GM06990 (cell line): ENCODE measurements at places on chromosomes 1 and 21.

DNA sequence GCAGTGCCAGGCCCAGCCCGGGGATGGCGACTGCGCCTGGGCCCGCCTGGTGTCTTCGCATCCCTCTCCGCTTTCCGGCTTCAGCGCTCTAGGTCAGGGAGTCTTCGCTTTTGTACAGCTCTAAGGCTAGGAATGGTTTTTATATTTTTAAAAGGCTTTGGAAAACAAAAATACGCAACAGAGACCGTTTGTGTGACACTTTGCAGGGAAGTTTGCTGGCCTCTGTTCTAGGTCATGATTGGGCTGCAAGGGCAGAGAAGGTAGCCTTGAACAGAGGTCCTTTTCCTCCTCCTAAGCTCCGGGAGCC is 719 bp downstream of the SOD1 start:
- no peak for DNase-seq

GRCh38 chr1:103111926-103112325 is 3.6 kb upstream of the COL11A1 start:
- no peak for DNase-seq

GRCh38 chr1:94602802-94603625 is 61.5 kb upstream of the F3 start:
- no peak for DNase-seq

- no peak for DNase-seq
Measured at GRCh38 chr1:243844186-243844585, 5.9 kb downstream of the AKT3 start.

GRCh38 chr21:25733859-25734653 is 648 bp downstream of the ATP5PF start:
- DNase-seq: no peak

DNA sequence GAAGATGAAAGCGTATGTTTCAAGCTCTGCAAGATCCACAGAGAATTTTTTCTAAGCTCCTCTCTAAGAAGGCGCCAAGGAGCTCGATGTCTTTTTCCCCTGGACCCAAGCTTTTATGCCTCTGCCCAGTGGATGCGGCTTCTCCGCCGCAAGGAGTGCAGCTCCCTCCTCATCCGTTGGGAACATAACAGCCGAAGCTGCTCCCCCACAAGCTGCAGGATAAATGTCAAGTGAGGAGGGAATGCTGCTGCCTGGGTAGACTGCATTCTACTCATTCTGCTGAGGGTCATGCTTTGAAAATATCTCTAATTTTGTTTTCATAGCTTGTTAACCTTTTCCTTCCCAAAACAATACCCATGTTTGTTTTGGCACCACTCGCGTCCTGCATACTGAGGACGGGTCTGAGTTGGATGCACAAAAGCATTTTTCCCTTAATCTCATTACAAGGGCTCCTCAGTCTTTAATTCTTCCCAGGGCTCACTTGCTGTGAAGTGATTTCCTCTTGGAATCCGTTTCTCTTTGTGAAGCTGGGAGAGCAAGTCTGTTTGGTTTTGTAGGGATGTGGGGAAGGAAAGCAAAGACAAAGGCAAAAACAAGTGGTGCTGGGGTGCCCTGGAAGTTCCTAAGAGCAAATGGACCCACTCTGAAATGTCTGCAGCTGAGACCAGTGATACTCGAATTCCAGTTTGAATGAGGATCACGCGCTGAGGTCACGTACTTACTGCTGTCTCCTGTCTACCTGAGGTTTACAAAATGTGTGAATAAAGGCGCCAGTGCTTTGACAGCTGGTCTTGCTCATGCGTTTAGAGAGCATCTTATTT is 134.0 kb upstream of the IRF2BP2 start:
- no peak for DNase-seq

DNA sequence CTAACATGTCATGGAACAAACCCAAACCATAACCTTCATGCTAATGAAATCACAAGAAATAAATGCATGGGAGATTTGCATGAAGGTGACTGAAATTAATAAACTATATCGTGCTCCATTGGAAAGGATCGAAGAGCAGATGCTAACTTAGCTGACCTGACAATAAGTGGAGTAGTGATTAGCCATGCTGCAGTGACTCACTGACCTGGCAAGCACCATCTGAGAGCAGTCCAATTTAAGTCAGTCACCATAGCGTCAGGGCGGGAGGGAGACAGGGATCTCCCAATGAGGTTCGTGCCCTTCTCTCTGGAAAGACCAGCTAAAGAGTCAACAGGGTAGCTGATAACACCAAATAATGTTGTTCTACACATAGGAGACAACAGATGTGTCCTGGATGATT is 21.5 kb downstream of the OLIG2 start:
- DNase-seq: no peak

DNA sequence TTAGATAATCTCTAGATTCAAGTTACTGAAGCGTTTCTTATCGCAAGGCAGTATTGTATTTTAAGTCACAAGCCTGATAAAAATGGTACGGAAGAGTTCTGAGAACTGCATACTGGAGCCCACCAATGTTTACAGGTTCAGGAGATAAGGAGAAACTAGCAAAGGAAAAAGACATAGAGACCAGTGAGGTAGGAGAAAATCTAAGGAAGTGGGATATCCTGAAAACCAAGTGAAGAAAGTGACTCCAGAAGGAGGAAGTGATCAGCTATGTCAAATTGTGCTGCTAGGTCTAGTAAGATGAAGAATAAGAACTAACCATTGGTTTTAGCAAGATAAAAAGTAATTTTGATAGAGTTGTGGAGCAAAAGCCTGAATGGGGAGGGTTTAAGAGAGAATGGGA is 31.0 kb upstream of the ACADM start:
- no peak for DNase-seq

DNA sequence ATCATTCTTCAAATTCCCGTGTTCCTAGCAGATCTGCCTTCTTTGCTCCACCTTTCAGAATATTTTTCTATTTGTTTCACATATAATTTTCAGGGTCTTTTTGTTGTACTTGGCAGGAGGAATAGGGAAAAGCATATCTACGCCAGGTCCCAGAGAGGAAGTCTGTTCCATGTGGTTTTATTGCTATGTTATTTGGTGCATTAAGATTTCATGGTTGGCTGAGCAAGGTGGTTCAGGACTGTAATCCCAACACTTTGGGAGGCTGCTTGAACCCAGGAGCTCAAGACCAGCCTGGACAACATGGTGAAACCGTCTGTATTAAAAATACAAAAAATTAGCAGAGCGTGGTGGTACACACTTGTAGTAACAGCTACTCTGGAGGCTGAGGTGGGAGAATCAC is 36.1 kb downstream of the COL6A1 start:
- no peak for DNase-seq

DNA sequence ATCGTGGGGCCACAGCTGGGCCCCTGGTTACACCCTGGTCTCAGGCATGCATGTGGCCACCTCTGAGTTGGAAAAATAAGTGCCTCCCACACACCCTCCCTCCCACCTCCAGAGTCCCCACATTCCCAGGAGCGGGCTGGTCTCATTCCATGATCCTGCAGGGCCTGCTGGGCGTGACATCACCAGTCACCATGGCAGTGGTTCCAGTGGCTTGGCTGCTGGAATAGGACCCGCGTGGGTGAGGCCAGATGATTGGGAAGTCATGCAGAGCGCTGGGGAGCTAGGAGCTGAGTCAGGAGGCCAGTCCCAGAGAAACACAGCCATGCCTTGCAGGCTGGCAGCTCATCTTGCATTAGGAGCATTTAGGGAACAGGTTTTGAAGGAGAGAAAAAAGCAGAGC is 125.4 kb upstream of the TMEM51 start:
- DNase-seq: no peak

DNA sequence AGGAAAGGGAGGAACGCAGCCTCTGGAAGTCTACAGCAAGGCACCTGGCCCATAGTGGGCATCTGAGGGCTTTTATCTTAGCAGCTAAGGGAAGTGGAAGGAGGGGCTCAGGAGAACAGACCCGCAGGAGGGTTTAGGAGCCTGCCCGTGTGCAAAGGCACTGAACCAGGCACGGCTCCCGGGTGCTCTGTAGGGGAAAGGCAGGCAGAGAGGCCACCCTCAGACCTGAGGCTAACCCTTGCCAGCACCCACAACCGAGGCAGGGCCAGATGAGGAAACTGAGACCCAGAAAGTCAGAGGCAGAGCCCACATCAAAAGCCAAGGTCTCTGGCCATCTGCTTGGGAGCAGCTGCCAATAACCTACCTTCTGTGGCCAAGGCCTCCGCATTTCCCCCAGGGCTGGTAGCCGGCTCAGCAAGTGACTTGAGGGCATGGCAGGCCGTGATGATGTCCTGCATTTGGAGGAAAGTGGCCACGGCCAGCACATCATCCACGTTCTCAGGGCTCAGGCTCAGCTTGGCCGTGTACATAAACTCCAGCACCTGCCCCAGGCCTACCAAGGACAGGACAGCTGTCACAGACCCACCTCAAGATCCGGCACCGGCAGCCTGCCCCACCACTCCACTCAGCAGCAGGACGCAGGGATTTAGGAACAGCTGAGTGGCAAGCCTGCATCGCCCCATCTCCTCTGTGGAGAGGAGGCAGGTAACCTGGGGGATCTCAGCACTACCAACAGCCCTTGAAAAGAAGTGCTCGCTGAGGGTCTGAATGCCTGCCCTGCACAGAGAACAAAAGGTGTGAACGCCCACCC is 29.1 kb downstream of the ZBTB17 start:
- DNase-seq: no peak

DNA sequence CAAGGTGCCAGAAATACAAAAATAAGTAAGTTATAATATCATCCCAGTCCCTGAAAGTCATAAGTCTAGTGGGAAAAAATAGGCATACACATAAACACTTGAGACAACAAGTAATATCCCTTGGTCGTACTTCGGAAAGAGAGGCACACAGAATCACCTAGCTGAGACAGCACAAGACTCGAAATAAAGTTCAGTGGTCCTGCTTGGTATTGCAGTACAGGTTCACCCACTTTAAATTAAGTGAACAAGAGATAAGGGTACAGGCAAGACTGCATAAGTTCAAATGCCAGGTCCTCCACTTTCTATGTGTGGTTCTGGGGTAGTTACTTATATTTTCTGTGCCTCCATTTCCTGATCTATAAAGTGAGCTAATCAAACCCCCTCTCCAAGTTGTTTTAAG is 47.6 kb downstream of the SEC16B start:
- no peak for DNase-seq

- no peak for DNase-seq
Measured at GRCh38 chr21:45827881-45828579, 153.5 kb upstream of the COL6A1 start.

GRCh38 chr1:63428815-63429214 is 61.4 kb downstream of the ALG6 start:
- no peak for DNase-seq

- no peak for DNase-seq
Measured at GRCh38 chr21:35197992-35198431, 148.9 kb upstream of the RUNX1 start.
